Aorta (tissue), 5 donors: ENCODE measurements at places on chromosomes 5 and 9. TPM values are rescaled to one million over a fixed set of nuclear protein-coding genes. Genes with fewer than 3 reads are reported as not detected.

DNA sequence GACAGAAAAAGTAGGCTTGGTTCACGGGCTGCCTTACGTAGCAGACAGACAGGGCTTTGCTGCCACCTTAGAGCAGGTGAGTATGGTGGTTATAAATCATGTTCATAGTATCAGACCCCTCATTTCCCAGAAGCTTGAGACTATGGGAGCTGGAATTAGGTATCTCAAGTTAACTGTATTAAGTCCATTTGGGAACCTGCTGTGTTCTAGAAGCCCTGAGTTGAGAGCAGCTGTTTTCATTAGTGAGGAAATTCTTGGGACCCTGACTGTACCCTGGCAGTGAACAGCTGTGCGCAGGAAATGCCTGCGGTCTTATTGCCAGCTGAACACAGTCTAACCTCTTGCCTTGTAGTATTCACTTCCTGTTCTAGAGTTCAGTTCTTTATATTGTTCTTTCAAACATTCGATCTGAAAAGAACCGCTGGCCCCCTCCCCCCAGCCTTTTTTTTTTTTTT is 29.8 kb downstream of the UGCG start:
- no peak for DNase-seq

DNA sequence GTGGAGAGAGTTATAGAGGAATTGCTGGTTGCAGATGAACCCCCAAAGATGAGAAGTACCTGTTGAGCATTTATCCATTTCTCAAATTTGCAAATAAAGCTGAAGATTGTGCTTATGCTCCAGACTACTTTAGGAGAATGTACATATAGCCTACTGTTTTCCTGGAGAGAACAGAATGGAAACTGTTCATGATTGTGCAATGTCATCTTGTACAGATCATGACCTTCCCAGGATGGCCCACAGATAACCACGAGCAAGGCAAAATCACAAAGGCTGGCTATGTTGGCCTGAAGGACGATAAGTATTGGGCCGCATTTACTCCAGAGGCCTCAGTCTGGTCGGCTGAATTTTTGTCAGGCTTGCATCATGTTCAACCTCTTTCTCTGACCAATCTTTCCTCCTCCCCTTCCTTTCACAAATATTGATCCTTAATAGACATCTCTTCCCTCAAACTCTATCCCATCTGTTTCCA is 28.5 kb upstream of the RICTOR start:
- DNase-seq = no peak

GRCh38 chr9:127178686-127179632 is 56.5 kb upstream of the ANGPTL2 start:
- DNase-seq = peak; percentile 49

DNA sequence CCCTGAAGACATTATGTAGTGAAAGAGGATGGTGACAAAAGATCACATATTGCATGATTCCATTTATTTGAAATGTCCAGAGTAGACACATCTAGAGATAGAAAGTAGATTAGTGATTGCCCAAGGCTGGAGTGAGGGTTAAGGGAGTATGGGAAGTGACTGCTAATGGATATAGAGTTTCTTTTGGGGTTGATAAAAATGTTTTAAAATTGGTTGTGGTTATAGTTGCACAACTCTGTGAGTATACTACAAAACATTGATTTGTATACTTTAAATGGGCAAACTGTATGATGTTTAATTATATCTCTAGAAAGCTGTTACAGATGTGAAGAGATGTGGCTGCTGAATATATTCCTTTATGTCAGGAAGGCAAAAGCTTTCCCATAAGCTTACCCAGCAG is 202.8 kb downstream of the CCDC171 start:
- no peak for DNase-seq

DNA sequence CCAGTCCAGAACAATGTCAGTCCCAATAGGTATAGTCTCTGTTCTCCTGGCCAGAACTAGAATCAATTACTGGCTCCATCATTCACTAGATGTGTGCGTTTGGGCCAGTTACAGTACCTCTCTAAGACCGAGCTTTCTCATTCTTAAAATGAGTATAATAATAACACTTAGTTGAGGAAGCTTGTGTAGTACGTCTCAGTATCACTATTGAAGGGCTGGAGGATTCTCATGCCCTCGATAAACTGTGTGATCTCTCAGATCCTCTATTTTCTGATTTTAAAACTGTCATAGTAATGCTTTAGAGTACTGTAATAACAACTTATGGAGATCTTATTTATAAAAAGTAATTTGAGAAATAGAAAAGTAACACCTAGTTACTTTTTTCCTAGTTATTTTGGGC is 50.7 kb downstream of the CDKN2A start:
- DNase-seq = no peak

DNA sequence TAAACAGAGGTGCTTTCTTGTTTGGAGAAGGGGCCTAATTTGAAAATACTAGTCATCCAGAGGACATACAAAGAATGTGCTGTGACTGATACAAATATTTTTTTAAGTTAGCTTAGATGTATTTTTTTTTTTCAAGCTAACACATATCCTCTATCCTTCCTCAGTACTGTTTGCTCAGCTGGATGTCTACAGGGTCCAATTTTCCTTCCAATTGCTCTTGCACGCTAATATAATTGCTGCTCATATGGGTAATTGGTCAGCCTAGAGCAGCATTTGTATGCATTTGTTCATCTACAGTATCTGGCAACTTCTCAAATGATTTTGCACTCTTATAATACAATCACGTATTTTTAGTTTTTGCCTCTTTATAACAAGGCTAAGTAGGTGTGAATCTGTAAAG is 84.7 kb downstream of the ZDHHC21 start:
- no peak for DNase-seq

DNA sequence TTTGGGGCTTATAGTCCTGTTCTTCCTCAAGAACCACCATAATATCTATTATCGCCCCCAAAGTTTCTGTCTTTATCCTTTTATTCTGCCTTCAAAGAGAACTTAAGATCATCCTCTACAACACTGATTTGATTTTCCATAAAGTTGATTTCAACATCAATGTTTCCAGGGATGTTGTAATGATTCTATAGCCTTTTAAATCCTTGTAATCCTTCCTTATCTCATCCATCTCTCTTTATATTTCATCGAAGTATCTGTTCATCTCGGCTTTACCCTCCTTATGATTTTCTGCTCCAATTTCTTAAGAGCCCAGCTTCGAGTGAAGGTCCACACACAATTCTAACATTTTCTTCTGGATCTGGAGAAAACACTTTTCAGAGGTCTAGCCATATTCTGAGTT is 218.4 kb downstream of the CDK5RAP2 start:
- DNase-seq = no peak

DNA sequence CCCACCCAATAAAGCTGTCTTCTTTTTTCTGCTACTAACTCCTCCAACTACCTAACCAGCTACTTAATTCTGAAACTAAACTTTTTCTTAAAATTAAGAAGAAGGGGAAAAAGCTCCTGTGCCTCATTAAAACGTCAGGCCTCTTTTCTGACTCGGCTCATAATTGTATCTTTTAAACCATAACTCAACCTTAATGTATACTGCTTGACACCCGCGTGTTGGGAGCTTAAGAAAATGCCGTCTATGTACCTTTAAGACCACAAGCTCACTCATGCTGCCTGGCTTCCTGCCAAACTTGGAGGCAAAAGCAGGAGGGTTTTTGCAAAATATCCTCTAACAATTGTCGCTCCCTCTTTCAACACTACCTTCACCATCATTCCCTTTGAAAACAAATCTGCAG is 5.0 kb downstream of the EBF1 start:
- peak; percentile 88 for DNase-seq

Gene MYORG
- total RNA-seq = 6.1 TPM

Gene CDHR2
- total RNA-seq = not detected

Gene HMCN2
- 7.8 TPM for total RNA-seq

Gene CAST
- 307 TPM for total RNA-seq

Gene EIF4EBP3
- 14.2 TPM for total RNA-seq

Gene CCL27
- total RNA-seq = not detected

Gene TLX3
- not detected for total RNA-seq

Gene NCBP1
- 23.1 TPM for total RNA-seq

Gene RNF14
- 53.0 TPM for total RNA-seq
